ENCODE measurements at places on chromosomes 5 and 9. TPM values are rescaled to one million over a fixed set of nuclear protein-coding genes. Genes with fewer than 3 reads are reported as not detected.

DNA sequence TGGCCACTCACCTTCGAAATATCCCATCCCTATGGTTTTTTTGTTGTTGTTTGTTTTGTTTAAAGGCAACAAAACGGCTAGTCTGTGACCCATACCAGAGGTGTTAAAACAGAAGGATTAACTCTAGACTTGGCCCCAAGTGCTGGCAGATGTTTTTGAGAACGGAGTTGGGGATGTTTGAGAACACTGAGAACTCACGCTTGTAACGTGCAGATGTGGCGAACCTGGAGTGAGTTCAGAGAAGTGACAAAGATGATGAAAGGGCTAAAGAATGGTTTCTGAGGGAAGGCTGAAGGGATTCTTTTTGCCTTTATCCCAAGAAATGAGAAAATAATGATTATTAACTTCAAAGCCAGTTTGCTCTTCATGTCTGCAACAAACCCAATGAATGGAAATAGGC is 286.5 kb downstream of the ZNF608 start:
- no peak overlapping the region for H3K4me3 ChIP-seq
- no peaks in the 10 kb centered on the region for H3K4me1 ChIP-seq

DNA sequence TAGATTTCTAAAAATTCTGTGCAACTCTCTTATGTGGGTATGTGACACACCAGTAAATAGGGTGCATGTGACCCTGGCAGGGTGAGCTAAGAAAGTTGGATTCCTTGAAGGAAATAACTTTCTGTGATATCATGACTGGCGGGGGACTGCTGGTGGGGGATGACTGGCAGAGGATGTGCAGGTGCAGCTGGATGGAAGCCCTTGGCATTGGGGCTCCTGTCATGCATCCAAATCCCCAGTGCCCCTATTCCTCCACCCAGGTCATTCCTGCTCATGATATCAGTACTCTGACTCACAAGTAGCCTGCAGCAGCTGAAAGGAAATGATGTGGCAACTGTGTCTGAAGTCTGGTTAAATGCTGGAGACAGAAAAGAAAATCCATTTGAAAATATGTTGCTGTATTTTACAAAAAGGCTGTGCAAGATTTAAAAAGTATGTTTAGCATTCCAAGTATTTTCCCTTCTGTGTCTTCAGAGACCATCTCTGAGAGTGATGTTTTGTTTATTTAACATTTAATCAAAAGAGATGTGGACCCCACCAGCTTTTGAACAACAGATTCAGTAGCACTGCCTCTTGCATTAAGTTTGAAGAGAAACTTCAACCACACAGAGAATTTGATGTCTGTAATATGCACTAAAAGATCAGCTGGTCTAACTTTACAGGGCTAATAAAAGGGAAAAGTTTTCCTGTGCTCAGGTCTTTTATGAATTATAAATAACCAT is 17.9 kb upstream of the ZSWIM6 start:
- DNase-seq: no peak
- peak overlapping the region; percentile 53 for H3K27ac ChIP-seq
- no peaks in the 10 kb centered on the region for H3K27me3 ChIP-seq
- peaks cover 31% of the 10 kb centered on the region for H3K4me1 ChIP-seq
- H3K4me3 ChIP-seq: no peak overlapping the region
- H3K36me3 ChIP-seq: no peaks in the 10 kb centered on the region

DNA sequence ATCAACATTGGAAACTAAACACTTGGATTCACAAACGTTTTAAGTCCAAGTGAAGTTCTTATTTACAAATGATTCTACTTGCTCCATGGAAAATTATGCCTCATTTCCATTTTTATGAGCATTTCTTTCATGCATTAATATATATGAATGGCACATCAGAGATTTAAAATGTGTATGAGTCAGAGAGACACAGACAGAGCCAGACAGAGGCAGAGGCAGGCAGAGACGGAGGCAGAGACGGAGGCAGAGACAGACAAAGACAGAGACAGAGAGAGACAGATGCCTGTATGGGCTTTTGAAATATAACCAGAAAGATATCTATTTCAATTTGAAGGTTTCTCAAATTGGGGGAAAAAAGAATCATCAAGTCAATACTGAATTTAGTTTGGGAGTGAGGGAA is 649.0 kb downstream of the PTPRD start:
- no peak overlapping the region for H3K4me3 ChIP-seq
- DNase-seq: no peak
- H3K27me3 ChIP-seq: no peaks in the 10 kb centered on the region

- no peaks in the 10 kb centered on the region for H3K27me3 ChIP-seq
- H3K27ac ChIP-seq: no peak overlapping the region
- H3K4me3 ChIP-seq: no peak overlapping the region
- H3K4me1 ChIP-seq: no peaks in the 10 kb centered on the region
- H3K36me3 ChIP-seq: no peaks in the 10 kb centered on the region
Measured at GRCh38 chr5:33277061-33277650, 163.6 kb upstream of the TARS1 start.

GRCh38 chr5:113269023-113269997 is 165.5 kb downstream of the TSSK1B start:
- no peaks in the 10 kb centered on the region for H3K36me3 ChIP-seq
- H3K27ac ChIP-seq: no peak overlapping the region
- no peaks in the 10 kb centered on the region for H3K4me1 ChIP-seq
- no peak for DNase-seq
- no peak overlapping the region for H3K4me3 ChIP-seq
- no peaks in the 10 kb centered on the region for H3K27me3 ChIP-seq

GRCh38 chr5:170405817-170406216 is 16.6 kb upstream of the KCNMB1 start:
- peaks cover 11% of the 10 kb centered on the region for H3K4me1 ChIP-seq
- no peaks in the 10 kb centered on the region for H3K36me3 ChIP-seq
- H3K4me3 ChIP-seq: no peak overlapping the region
- DNase-seq: no peak

DNA sequence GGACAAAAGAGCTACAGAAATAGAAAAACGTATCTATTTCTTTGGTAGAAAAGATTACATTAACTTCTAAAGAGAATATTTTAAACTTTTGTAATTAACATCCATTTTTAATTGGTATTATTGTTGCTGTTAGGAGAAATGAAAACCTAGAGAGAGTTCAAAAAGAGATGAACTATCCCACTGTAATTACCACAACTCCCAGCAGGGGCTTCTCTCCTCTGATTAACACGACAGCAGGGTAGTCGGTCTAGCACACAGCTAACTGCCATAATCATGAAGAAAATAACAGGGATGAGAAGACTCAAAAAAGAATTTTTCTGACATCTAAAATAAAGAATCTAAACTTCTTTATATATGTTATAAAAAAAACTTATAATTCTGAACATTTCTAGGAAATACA is 86.2 kb upstream of the CDH9 start:
- H3K27ac ChIP-seq: no peak overlapping the region
- H3K36me3 ChIP-seq: no peaks in the 10 kb centered on the region
- H3K27me3 ChIP-seq: no peaks in the 10 kb centered on the region
- H3K4me3 ChIP-seq: no peak overlapping the region

- H3K27me3 ChIP-seq: no peaks in the 10 kb centered on the region
- H3K36me3 ChIP-seq: no peaks in the 10 kb centered on the region
- no peaks in the 10 kb centered on the region for H3K4me1 ChIP-seq
- H3K4me3 ChIP-seq: no peak overlapping the region
Measured at GRCh38 chr9:73294336-73294735, 142.7 kb downstream of the ANXA1 start.

DNA sequence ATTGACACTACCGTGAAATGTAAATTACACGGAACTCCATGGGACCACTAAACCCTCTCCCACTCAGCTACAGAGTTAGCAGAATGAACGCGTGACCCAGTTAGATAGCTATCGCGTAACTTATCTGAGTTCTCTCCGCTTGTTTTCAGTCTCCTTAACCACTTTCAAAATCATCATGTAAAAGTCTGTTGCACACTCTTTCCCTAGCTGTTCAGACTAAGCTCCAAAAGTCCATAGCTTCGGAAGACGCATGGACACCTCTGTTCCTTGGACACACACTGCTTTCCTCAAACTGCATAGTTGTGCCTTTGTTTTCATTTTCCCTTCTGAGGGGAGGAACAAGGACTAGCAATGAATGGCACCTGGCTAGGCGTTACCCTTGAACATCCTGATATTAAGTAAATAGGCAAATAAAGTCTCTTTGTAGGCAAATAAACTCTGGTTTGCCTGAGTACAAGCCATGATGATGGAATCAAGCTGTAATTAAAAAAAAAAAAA is 83.3 kb downstream of the DAPK1 start:
- no peak overlapping the region for H3K4me3 ChIP-seq
- H3K27me3 ChIP-seq: no peaks in the 10 kb centered on the region
- H3K4me1 ChIP-seq: peaks cover 13% of the 10 kb centered on the region
- no peaks in the 10 kb centered on the region for H3K36me3 ChIP-seq
- no peak for DNase-seq
- H3K27ac ChIP-seq: peak overlapping the region; percentile 68

DNA sequence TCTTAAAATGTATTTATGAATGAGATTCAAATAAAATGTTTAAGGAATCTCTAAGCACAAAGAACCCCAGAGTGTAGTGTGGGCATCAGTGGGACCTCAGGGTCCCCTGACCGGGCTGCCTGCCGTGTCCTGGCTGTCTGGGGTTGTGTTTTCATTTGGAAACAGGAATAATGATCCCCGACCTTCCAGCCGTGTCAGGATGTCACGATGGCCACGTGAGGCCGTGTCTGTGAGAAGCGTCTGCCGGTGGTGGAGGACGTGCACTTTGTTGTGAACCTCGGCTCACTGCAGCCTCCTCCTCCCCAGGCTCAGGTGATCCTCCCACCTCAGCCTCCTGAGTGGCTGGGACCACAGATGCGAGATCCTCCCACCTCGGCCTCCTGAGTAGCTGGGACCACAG is 4.3 kb downstream of the TRAF2 start:
- H3K27ac ChIP-seq: no peak overlapping the region
- H3K4me1 ChIP-seq: peaks cover 19% of the 10 kb centered on the region
- no peaks in the 10 kb centered on the region for H3K27me3 ChIP-seq
- no peak for DNase-seq
- peaks cover 30% of the 10 kb centered on the region for H3K36me3 ChIP-seq
- no peak overlapping the region for H3K4me3 ChIP-seq

Gene LCN15
- 0.06 TPM for polyA plus RNA-seq

Gene KLF9
- 3.0 TPM for polyA plus RNA-seq

Gene CMYA5
- polyA plus RNA-seq: 8.0 TPM

Gene CNTNAP3
- 1.7 TPM for polyA plus RNA-seq

Gene GZMA
- polyA plus RNA-seq: 1.8 TPM

Gene PCDHGA10
- polyA plus RNA-seq: 4.7 TPM

All from left lung (tissue), 14 donors.